ENCODE measurements at places on chromosomes 3 and 15.
A peak's percentile ranks its signal among the peaks of the same experiment; 100 is the strongest.

GRCh38 chr3:189123595-189124387 is 48.0 kb upstream of the TPRG1 start:
- no peak for DNase-seq

DNA sequence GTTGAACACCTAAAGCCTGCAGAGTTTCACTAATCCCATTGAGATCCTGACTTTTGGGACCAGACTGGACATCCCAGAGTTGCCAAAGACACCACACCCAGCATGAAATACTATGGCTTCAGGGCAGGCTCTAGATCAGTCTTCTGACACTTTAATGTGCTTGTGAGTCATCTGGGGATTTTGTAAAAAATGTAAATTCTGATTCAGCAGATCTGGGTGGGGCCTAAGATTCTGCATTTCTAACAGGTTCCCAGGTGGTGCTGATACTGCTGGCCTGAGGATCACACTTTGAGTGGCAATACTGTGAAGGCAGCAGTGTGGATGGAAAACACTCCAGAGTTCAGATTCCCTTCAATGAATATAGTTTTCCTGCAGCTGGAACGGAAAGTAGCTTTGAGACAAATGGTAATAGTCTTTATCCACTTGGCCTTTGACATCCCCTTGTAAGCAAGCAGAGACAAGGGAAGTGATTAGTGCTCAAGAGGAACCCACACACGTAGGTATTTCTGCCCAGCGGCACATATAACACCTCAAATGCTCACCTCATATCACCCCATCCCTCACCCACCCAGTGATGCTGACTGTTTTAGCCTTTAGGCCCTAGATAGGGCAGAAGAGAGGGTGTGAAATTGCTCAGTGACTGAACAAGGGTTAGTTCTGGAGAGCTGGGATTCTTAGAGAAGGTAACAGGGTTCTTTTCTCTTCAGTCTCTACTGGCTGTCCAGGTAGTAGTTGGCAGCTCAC is 51.5 kb upstream of the GSK3B start:
- no peak for DNase-seq

DNA sequence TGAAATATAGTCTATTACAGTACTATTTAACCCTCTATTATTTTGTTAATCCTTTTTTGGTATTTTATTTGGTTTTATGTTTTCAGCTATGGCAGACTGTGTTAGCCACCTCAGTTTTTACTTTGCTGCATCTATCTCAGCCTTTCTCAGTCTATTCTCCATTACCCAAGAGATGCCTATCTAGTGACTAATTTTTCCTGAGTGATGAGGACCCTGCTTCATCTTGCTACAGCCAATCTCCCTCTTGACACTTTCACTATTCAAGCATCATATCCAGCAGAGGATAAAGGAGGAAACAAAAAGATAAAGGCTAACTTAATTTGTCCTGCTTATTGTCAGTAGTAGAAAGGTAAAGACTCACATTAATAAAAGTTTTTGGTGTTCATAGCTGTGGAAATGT is 141.8 kb upstream of the NECTIN3 start:
- DNase-seq, result no peak

- peak; percentile 53 for DNase-seq
Measured at GRCh38 chr3:46923559-46924350, 46.2 kb downstream of the PTH1R start.

DNA sequence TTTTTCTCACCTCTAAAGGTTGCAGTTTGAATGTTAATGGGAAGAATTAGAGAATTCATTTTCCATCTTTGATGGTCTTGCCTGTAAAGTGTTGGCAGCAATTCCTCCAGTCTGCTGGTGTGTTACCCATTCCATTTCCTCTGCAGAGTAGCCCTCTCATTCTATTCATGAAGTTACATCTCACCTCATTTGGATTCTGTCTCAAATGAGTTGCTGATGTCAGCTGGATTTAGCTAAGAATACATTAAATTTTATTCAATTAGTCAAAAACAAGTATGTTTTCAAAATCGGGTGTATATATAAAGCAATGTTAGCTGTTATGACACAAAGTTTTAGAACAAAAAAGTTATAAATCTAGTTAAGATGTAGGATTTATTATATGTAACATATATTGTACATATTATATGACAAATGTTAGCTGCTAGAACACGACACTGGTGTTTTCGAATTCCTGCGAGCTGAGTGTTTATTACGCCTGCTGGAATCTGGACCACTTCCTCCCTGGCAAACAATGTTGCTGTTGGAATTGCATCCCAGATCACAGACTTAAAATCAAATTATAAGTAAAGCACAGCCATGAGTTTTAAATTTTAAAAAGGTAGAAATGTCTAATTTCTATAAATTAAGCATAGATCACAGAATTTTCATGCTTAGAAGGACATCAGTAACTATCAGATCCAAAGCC is 516.2 kb downstream of the OCA2 start:
- DNase-seq, result no peak

DNA sequence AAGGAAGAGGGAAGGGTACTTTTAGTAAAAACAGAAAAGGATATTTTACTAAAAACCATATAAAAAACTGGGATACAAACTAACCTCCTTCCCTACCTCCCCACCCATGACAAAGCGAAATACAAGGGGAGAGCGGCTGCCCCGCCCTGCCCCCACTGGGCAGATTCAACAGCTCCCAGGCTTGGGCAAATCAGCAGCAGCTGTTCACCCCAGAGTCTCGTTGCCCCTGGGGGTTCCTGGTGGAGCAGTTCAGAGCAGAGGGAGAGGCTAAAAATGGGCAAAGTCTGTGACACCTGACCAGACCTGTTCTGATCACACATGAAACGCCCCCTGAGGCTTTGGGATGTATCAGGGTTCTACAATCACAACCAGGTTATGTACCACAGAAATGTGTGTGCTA is 2.5 kb upstream of the ETFA start:
- DNase-seq, result no peak

DNA sequence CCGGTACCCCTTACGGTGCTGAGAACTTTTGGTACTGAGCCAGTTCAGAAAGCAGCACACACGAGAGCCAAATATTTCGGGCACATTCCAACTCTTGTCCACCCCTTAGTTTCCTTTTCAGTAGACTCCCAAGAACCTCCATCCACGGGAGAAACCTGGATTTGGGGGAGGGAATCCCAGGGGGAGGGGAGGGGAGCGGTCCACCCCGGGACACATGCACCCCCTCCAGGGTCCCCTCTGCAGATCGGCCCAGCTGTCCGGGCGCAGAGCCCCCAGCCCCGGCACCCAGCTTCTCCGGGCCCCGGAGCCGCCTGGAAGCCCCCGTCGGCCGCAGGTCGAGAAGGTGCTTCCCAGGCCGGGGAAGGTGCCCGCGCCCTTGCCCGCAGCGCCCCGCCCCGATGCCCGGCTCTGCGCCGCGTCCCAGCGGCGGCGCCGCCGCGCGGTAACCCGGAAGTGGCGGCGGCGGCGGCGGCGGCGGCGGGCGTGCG is 455 bp upstream of the ABHD17C start:
- no peak for DNase-seq

All from head of caudate nucleus (tissue), 42 donors.